ENCODE measurements at places on chromosomes 3 and 15. TPM values are rescaled to one million over a fixed set of nuclear protein-coding genes. Genes with fewer than 3 reads are reported as not detected.

- no peak for DNase-seq
These were observed 27.2 kb upstream of the SLC6A6 start for GRCh38 chr3:14375192-14375591.

Gene VIPR1
- total RNA-seq: 6.6 TPM

Gene EXD1
- total RNA-seq: not detected

Gene ACKR2
- 2.9 TPM for total RNA-seq
